ENCODE measurements at places on chromosomes 16 and 17.

DNA sequence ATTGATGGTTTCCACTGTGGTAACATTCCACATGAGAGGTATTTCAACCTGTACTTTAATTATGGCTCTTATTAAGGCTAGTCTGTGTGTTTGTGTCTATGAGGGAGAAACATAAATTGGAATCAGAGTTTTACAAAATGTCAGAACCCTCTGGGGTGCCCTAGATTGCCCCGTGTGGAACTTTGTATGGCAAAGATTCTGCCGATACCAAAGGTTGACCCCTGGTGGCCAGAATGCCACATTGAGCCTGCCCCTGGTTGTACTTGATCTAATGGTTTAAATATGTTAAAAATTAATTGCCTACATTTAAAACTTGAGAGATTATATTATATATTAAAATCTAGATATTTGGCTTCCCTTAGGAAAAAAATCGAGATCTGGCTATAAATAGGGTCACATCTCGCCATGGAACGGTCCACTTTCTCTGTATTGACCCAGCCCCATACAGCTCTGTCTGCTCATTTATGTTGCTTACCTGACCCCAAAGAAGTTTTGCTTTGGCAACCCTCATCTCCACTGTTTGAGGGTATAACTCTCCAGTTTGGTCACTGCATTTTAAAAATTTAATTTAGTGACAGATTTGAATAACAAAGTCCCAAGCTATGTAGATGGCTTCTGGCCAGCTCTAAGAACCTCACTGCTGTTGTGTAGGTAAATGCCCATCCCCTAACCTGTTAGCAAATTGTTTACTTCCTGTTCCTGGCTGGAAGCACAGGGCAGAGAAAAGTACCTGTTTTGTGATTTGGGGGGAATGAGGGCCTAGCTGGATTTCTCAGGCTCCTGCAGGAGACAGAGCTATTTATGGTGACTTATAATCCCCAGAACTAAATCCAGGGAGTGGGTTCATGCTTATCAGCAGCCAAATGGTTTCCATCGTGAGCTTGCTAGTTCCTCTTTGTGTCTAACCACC is 95.0 kb downstream of the PLCG2 start:
- DNase-seq: no peak

GRCh38 chr17:50986989-50987660 is 121.0 kb upstream of the TOB1 start:
- DNase-seq: no peak

DNA sequence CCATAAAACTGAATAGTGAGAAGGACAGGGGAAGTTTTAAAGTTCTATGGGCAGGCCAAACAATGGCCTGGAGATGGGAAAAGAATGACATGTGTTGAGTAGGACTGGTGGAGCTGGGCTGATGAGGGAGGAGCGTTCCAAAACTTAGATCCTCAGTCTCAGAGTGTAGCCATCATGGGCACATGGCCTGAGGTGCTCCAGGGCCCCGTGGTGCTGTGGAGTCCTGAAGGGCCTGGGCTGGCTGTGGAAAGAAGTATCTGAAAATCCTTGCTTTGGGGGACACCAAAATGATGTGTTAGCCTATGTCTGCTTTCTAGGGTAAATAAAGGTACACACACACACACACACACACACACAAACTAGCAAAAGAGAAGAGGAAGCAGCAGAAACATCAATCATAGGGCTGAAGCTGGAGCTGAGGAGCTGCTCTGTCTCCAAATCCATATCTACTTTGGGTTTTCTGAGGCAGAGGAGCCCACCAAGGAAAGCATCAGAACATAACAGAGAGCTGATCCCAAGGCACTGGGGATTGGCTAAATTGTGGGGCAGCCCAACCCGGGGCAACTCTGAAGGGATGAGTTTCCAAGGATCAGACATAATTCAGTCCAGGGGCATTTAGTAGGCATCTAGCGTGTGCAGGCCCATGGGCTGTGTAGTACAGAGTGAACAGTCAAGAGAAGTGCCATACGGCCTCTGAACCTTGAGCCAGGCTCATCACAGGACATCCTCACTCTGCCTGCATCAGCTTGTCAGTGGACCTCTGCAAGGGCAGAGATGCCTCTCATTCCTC is 85.2 kb downstream of the C16orf78 start:
- DNase-seq: no peak

- no peak for DNase-seq
Observed at GRCh38 chr17:66542129-66542966, 239.9 kb downstream of the PRKCA start.

DNA sequence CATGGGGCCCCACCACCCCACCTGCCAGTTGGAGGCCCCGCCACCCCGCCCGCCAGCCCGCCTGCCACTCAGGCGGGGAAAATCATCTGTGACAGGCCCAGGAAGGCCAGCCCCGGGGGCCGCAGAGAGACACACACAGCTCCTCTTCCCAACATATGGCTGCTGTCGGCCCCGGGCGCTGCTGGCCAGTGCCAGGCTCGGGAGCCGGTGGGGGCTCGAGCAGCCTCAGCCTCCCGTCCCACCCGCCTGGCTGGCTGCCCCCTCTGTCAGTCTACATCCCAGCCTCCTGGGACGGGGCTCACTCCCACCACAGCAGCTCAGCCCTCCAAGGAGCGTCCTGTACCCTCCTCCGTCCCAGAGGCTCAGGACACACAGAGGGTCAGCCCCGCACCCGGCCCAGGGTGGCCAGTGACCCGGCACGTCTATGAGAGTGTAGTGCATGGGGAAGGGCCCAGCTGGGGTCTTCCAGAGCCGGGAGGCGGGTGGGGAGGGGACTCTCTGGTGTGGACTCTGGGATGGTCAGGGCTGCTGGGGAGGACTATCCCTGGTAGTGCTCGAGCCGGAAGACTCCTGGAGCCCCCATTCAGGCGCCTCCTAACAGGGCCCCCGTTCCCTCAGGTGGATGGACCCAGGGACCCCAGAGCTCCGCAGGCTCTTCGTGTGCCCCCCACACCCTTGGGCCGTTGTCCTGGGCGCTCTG is 3.6 kb upstream of the PRR35 start:
- DNase-seq: no peak

- no peak for DNase-seq
Observed at GRCh38 chr16:50538411-50539052, 9.7 kb upstream of the NKD1 start.

- DNase-seq: no peak
Observed at GRCh38 chr16:52552643-52553042, 5.7 kb upstream of the TOX3 start.

GRCh38 chr17:3557768-3558583 is at the start of gene TRPV3:
Gene TRPV3, minus strand, starts transcription at chr17:3557812. Its CDS starts 2,962 bp downstream, at chr17:3554850.
- no peak for DNase-seq

- DNase-seq: no peak
Observed at GRCh38 chr17:32564325-32564724, 77.5 kb downstream of the CDK5R1 start.

DNA sequence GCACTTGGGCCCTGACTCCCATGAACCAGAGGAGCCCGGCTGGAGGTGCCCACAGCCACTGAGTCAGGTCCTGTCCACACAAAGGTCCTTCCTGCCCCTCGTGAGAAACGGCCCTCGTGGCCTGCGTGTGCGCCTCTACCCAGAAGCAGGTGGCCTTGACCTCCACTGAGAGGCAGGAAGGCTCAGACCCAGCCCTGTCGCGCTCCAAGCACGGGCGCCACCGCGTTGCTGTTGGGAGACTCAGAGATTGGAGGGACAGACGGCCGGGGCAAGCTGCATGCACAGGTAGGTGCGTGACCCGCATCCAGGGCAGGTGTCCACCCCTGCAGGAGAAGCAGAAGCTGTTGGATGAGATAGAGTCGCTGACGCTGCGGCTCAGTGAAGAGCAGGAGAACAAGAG is 8.1 kb upstream of the CAPN15 start:
- no peak for DNase-seq

DNA sequence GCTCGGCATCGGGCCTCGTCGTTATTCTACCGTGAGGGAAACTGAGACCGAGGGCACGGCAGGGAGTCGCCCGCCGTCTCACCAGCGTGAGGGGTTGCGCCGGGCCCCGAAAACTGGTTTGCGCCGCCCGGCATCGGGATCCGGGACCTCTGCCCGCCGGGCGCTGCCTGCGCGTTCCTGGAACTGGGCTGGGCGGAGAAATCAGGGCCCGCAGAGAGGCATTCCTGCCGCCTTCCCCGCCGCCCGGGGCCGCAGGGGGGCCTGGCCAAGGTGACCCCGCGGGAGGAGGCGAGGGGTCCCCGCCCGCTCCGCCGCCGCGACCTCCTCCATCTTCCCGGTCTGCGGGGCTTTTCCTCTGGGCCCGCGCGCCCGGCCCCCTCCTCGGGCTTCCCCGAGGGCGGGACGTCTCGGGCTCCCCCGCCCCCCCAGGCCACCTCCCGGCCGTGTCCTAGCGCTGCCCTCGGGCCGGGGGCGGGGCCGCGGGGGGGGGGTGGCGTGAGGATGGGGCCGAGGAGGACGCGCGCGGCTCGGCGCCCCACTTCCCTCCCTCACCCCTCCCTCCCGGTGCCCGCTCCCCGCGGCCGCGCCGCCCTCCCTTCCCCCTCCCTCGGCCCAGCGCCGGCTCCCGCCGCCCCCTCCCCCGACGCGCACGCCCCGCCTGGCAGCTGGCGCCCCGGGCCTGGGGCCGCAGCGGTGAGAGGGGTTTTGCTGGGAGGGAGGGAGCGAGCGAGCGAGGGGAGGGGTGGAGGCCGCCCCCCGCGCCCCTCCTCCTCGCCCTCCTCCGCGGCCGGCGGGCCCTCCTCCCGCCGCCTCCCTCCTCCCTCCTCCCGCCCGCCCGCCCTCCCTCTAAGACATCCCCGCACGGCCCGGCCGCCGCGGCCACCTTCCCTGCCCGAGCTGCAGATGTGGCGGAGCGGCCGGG is at the start of gene GLIS2:
GLIS2 (plus strand) TSS at position 882 of the 922 bp plus-strand sequence. CDS start 16,214 bp downstream, outside the sequence.
- no peak for DNase-seq

DNA sequence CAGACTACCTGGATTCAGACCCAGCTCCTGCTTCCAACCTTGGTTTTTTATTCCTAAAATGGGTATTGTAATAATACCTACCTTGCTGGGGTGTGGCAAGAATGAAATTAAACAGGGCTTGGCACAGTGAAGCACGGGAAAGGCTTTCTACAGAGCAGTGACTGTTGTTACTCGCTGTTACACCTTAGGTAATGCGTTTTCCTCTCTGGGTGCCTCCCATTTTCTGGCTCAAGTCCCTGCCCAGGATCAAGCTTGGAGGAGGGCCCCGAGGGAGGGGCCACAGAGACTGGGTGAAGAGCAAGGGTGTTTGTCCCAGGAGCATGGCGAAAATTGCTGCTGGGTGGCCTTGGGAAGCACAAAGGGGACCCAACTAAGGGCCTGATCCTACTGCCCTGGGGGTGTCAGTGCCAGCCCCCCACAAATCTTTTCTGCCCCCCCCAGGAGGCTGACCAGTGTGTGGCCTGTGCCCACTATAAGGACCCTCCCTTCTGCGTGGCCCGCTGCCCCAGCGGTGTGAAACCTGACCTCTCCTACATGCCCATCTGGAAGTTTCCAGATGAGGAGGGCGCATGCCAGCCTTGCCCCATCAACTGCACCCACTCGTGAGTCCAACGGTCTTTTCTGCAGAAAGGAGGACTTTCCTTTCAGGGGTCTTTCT is 13.3 kb downstream of the MIEN1 start:
- DNase-seq: no peak

DNA sequence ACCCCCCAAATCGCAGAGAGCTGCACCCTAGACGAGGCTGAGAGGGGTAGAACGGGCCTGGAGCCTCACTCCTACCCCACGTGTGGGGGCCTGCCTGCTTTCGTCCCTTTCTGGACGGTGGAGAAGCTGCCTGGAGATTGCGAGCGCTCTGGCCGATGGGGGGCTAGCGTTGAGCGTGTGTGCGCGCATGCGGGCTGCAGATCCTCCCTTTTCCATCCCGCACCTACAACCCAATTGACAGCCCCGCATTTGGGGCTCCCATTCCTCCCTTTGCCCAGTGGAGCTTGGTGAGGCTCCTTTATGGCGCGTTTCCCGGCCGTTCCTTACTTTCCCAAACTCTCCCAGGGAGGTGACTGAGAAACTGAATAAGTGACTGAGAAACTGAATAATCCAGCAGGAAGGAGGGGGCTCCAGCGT is 907 bp upstream of the ESRP2 start:
- DNase-seq: no peak

DNA sequence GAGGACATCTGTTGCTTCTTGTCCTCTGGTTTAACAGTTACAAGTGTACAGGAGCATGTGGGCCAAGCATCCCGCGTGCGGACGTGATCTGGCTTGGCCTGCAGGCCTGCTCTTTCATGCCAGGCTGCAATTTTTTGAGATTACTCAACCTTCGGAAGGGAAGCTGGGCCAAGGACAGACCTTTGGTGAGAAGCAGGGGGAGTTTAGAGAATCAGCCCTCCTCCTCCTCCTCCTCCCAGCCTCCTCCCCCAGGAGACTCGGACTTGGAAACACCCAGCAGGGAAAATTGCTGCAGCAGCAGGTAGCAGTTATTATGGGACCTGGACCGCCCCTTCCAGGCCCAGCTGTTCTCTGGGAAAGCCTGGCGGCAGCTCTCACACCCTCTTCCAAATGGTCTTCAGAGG is 5.1 kb upstream of the KLHL36 start:
- DNase-seq: no peak

- DNase-seq: no peak
Observed at GRCh38 chr16:1511662-1512569, 18.8 kb downstream of the TELO2 start.

All from NCI-H1048 (cell line).